RCC 7860 (cell line): ENCODE measurements at places on chromosomes 6 and 20.
A peak's percentile ranks its signal among the peaks of the same experiment; 100 is the strongest.

DNA sequence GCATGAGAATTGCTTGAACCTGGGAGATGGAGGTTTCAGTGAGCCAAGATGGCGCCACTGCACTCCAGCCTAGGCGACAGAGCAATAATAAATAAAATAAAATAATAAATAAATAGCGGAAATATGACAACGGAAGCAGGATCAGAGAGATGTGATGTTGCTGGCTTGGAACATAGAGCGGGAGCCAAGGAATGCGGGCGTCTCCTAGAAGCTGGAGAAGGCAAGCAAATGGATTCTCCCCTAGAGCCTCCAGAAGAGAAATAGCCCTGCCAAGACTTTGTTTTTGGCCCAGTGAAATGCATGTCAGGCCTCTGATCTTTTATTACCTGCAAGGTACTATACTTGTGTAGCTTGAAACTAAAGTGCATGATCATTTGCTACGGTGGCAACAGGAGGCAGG lies 12.4 kb downstream of the KIAA1755 start:
- DNase-seq = no peak

- DNase-seq = no peak
Observed at GRCh38 chr6:154504102-154504501, 6.4 kb downstream of the CNKSR3 start.

GRCh38 chr20:64265201-64265600 lies 9.7 kb downstream of the PCMTD2 start:
- DNase-seq = no peak

DNA sequence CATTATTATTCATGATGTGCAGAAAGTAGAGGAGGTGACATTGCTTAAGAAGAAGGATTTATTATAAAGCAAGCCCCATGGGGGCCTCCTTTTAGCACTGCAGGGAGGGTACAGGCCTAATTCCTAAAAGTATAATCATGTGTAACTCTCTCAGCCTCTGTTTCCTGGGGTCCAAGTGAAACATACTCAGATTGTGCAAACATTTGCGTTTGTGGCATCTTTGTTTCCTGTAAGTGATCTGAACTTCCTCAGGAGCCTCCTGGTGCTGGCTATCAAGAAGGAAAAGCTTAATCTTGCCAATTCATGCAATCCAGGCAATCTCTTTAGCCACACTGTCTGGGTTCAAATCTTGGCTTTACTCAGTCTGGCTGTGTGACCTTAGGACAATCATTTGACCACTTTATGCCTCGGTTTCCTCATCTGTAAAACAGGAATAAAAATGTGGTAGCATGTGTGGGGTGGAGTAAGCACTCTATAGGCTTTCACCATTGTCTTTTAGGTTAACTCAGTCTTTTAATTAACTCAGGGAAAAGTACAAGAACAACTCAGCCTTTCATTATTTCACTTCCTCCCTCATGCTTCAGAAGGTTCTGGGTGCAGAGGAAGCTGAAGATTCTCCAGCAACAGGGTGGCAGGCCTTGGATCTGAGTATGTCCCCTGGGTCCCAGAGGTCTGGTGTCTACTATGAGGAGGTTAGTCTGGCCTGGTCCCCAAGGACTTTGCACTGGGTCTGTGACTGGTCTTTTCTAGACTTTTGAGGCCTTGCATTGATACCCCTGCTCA lies 831 bp upstream of the SIRPB2 start:
- no peak for DNase-seq

DNA sequence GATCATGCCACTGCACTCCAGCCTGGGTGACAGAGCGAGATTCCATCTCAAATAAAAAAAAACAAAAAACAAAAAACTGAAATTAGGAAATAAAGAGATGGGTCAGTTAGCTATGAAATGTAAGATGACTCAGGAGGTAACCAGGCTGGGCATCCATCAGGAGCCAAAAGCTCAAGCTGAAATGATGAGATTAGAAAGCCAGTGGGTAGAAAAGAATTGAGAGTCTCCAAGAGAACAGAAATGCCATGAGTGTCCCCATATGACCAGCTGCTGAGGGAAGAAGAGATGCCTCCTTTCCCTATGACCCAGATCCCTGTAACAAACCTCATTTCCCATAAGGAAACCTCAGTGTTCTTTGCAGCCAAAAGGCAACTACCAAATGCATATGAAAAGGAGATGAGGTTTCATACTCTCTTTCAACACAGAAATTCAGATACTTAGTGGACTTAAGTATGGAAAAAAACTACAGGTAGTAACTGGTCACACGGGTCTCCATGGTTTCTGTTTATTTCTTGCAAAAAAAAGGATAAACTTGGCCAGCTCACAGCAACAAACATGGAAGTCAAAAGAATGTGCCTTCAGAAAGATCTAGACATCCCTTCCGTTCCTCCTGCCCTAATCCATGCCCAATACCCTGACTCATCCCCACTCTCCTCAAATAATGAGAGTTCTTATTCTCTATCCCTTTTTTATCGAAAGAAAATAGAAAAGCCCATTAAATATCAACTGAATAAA lies 8.1 kb downstream of the ARHGAP18 start:
- DNase-seq = no peak

DNA sequence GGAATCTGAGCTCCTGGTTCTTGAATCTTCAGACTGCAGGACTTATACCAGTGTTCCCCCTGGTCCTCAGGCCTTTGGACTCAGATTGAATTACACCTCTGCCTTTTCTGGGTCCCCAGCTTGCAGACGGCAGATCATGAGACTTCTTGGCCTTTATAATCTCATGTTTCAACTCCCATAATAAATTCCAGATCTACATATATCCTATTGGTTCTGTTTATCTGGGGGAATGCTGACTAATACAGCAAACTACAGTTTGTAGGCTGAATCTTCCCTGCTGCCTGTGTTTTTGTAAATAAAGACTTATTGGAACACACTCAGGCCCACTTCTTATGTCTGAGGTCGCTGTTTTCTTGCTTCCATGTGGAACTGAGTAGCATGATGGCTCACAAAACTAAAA lies 184.7 kb downstream of the HDGFL1 start:
- DNase-seq = no peak

GRCh38 chr6:9399916-9400315 lies 964.6 kb upstream of the SLC35B3 start:
- no peak for DNase-seq

- no peak for DNase-seq
Observed at GRCh38 chr6:12806796-12807195, 90.2 kb downstream of the PHACTR1 start.

- no peak for DNase-seq
Observed at GRCh38 chr20:48722737-48723191, 105.0 kb downstream of the PREX1 start.

GRCh38 chr6:71545905-71546304 lies 257.3 kb downstream of the OGFRL1 start:
- no peak for DNase-seq

DNA sequence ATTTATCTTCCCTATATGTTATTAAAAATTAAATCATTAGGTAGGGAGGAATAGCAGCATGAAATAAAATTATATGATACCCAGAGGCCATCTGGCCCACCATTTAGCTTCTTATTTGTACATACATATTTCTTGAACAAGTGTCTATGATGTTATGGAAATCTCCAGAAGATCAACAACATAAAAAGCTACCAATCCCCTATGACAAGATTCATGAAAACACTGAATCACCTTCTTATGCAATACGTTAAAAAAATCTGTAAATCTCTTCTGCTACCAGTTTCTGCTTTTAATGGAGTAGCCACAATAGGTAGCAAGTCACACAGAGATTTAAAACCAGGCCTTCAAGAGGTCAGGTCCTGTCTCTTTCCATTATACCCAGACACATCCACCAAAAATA lies 125.8 kb upstream of the ENPP5 start:
- DNase-seq = no peak

DNA sequence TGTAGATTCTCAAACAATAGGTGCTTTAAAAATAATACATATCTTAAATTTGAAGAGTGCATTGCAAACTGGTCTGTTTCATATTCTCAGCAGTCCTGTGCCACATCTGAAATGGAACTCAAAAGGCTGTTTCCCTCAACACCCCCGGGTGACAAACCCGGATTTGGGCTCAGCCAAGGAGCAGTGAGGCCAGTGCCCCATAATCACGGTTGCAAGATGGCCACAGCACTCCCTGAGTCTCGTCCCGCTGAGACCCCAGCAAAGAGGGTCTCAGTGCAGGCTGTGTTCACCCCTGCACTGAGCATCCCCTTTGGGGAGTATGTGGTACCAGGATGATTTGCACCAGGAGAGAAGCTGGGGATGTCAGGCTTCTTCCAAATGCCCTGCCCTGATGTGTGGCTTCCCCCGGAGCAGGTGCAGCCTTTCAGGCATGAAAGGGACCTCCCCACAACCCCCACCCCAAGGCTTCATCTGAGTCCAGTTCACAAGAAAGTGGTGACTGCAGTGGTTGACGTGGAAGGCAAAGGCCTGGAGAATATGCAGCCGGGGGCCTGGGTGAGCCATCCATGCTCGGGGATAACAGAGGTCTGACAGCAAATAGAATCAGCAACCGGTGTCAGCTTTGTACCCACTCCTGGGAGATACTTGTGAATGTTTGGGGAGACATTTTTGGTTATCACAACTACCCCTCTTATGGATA lies 202.9 kb downstream of the SYNDIG1 start:
- DNase-seq = peak; percentile 65

DNA sequence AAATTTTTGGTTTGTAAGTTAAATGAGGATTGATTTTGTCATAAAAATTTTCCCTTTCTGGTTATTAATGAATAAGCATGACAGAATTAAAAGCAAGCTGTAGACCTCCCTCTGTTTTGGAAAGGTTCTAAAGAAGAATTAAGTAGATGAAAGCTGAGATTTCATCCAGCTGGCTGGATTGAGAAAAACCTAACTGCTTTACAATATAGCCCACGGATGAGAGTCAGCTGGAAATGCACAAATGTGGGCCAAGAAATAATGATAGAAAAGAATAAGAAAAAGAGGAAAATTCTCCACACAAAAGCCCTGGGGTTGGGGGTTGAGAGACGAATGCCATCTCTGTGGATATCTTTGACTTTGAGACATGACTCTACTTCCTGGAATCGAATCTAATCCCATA lies 631.6 kb downstream of the HDGFL1 start:
- no peak for DNase-seq

- DNase-seq = no peak
Observed at GRCh38 chr6:5164092-5164491, 79.0 kb downstream of the PPP1R3G start.

DNA sequence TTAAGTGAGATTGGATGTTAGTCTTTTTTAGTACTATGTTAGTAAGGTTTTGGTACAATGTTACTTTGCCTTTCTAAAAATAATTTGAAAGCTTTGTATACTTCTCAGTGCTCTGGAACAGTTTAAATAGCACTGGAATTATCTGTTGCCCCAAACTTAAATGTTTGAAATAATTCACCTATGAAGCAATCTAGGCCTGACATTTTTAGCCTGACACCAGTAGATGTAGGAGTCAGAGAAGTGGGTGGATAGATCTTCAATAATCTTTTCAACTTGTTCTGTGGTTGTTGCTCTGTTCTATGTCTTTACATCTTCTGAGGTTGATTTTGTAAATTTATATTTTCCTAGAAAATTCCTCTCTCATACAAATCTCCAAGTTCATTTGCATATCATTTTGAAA lies 103.1 kb upstream of the ADGRF1 start:
- DNase-seq = no peak

GRCh38 chr6:111731456-111732195 lies 125.9 kb upstream of the TRAF3IP2 start:
- DNase-seq = no peak

- no peak for DNase-seq
Observed at GRCh38 chr6:1327630-1328029, 15.7 kb downstream of the FOXQ1 start.

DNA sequence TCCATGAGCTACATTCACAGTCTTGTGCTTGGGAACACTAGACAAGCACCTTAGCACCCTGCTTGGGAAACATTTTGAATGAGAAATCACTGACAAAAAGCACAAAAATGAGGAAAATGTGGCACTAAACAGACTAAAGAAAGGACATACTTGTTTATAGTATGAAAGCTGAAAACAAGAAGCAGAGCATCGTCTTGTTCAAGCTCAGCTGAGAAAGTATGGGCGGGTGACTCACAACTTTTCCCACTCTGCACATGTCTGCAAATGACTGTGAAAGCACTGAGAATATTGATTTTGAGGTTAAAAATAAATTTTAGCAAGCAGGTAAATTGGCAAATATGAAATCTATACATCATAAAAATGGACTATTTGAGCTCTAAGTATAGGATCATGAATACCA lies 725.3 kb downstream of the COL12A1 start:
- no peak for DNase-seq

GRCh38 chr6:168105813-168106632 lies 27.0 kb upstream of the FRMD1 start:
- DNase-seq = no peak

- no peak for DNase-seq
Observed at GRCh38 chr6:70763754-70764510, 96.2 kb downstream of the SMAP1 start.
